ENCODE measurements at places on chromosomes 1 and 21.
A peak's percentile ranks its signal among the peaks of the same experiment; 100 is the strongest.

GRCh38 chr1:201594575-201595245, 55.8 kb downstream of the NAV1 start:
- peak; percentile 44 for DNase-seq

- DNase-seq: peak; percentile 57
Measured at GRCh38 chr1:218347336-218347722, 2.2 kb downstream of the TGFB2 start.

GRCh38 chr21:41507521-41508414, at the start of gene TMPRSS2:
Gene TMPRSS2, minus strand, starts transcription at chr21:41508158. Its CDS starts 10,025 bp downstream, at chr21:41498133.
- no peak for DNase-seq

- peak; percentile 51 for DNase-seq
Measured at GRCh38 chr21:36504067-36505058, 24.4 kb upstream of the CLDN14 start.

DNA sequence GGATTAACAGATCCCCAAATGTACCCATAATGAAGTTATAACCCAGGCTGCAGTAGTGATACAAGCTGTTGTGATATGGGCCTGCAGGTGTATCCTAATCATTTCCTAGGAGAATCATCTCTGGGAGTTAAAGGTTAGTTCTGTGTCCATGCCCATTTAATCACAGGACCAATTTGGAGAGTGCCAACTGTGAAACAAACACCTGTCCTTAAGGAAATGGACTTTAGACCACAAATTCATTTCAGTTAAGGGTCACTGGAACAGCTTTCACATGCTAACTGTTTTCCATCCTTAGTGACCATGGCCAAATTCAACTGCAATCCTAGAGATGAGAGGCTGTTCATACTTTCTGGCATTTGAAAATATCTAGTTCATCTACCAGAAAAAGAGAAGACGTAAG, 160.9 kb downstream of the GPATCH2 start:
- DNase-seq: no peak

DNA sequence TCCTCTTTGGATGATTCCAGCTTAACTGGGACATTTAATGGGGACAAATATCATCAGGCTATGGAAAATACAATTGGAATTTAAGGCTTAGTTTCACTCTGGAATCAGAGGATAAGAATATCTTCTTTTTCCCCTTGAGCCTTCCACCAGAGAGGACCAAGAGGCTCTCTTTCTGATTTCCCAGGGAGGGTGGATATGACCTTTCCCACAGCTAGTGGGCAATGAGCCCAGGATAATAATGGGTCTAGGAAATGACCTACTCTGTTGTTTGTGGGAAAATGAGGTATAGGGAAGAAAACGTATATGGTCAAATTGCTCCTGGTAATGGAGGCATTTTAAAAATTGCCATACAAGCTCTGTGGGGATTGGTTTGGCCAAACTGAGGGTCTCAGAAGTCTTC, 1.9 kb downstream of the OR6Y1 start:
- no peak for DNase-seq

- no peak for DNase-seq
Measured at GRCh38 chr1:116258668-116259419, 114.2 kb upstream of the ATP1A1 start.

DNA sequence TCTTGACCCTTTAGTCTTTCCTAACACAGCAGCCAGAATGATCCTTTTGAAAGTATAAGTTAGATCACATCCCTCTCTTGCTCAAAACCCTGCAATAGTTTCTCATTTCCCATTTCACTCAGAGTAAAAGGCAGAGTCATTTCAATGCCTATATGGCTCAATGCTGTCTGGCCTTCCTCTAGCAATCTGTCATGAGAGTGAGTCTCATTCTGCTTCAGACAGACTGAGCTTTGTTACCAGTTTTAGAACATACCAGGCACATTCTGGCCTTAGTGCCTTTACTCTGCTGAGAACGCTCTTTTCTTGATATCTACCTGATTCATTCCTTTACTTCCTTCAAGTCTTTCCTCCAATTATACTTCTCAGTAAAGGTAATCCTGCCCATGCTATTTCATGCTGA, 372.8 kb upstream of the PKN2 start:
- no peak for DNase-seq

- DNase-seq: no peak
Measured at GRCh38 chr1:1283821-1284220, 3.6 kb downstream of the SCNN1D start.

DNA sequence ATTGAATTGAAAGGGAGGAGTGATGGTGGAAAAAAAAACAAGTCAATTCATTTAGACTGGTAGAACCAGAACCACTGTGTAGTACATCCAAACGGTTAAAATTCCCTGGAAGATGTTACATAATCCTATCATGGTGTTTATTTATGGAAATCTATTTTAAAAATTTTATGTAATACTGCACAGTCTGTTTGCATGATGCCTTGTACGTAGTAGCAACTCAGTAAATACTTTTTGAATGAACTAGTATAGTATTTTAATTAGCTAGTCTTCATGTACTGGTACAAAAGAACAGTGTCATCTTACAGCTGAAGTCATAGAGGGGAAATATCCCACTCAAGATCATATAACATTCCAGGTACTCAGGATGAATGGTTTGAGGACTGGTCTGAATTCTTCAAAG, 27.0 kb upstream of the IER5 start:
- DNase-seq: no peak

- DNase-seq: no peak
Measured at GRCh38 chr1:197363855-197364254, 95.8 kb downstream of the CRB1 start.

- DNase-seq: no peak
Measured at GRCh38 chr1:245938046-245938435, 569.0 kb downstream of the SMYD3 start.

DNA sequence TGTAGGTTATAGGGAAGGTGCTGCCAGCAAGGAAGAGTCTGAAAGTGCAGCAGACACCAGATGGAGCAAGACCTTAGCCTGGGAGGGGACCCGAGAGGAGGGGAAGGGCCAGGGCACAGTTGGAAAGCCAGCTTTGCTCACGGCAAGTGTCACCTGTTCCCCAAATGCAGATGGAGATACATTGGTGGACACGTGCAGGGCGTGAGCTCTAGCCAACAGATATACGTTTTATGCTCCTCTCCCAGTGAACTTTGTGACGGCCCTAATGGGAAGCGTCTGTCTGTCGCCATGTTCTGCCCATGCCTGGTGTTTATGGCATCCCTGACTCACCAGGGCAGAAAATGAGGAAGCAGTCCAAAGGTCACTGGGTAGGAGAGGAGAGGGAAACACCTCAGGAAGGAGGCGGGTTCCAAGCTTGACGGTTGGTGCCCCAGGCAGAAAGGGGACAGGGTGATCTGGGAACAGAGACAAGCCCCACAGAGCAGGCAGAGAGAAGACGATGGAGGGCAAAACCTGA, 7.6 kb downstream of the GPA33 start:
- DNase-seq: no peak

- DNase-seq: no peak
Measured at GRCh38 chr1:181075766-181076350, 12.6 kb upstream of the IER5 start.

DNA sequence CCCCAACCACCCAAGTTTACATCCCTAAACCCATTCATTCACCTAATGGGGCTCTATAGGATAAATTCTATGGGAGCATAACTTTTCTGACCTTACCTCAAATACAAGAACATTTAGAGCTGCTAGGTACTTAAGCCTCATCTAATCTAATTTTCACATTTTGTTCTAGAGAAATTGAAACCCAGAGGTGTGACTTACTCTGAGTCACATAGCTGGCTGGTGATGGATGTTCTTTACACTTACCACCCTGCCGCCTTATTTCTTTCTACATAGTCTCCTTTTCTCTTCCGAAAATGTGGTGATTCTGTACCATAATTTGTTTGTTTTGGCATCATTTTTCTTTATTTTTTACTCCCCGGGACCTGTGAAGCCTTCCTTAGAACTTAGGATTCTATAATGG, 20.3 kb downstream of the TIPRL start:
- DNase-seq: no peak

DNA sequence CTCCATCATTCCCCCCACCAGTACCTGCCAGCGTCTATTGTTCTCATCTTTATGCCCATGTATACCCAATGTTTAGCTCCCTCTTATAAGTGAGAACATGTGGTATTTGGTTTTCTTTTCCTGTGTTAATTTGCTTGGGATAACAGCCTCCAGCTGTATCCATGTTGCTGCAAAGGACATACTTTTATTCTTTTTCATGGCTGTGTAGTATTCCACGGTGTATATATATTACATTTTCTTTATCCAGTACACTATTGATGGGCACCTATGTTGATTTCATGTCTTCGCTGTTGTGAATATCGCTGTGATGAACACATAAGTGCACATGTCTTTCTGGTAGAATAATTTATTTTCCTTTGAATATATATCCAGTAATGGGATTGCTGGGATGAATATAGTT, 313.3 kb upstream of the GREM2 start:
- no peak for DNase-seq

- no peak for DNase-seq
Measured at GRCh38 chr1:36419140-36419539, 21.4 kb upstream of the LSM10 start.

DNA sequence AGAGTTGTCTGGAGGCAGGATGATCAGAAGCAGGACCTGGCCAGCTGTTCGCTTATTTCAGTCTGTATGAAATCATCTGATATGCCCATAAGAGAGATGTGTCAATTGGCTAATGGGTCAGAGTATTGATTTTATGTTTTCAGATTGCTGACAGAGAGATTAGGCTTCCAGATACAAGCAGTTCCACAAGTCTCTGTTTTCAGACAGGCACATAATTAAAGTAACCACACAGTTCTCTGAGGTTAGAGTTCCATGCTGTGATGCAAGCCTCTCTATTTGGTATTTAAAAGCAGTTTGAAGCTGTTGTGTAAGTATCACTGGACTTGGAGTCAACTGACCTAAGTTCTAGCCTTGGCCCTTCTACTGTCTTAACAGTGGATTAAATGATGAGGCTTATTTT, 50.1 kb downstream of the ATF6 start:
- peak; percentile 24 for DNase-seq

- DNase-seq: no peak
Measured at GRCh38 chr1:200969726-200970561, 53.6 kb downstream of the KIF21B start.

- no peak for DNase-seq
Measured at GRCh38 chr1:212585210-212585609, 23.4 kb upstream of the ATF3 start.

- DNase-seq: no peak
Measured at GRCh38 chr1:67551375-67551774, 121.2 kb upstream of the SERBP1 start.

GRCh38 chr1:164609089-164609488, 50.1 kb downstream of the PBX1 start:
- DNase-seq: peak; percentile 39

DNA sequence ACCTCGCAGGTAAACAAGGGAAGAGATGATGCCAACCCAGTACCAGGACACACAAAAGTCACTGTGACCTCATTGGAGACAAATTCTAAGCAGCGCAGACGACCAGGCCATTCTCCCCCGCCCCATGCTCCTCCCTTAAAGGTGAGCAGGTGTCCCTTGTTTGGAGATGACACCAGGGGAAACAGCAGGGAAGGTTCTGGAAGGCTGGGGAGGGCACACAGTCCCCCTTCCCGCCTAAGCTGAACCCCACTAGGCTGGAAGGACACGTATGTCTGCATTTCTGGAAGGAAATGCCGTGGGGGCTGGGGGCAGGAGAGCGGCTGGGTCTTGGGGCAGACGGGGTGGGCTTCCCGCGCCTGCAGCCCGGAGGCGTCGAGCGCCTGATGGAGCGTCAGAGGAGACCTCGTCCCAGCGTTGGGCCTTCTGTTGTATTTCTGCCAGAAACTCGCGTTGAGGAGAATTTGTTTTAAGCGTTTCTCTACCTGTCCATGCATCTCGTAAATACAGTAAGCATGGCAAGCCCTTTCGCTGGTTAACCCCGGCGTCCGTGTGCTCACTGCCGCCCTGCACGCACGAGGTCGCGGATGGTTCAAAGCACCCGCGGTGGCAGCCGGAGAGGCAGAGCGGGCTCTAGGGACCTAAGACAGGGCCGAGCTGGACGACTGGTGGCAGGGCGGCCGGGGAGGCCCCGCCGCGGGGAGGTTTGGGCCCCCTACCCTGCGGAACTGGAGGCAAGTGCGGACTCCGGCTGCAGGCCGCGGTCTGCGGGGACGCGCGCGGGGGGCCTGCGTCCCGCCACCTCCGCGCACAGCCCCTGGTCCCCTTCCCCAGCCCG, 1.2 kb upstream of the LHX4 start:
- DNase-seq: no peak

DNA sequence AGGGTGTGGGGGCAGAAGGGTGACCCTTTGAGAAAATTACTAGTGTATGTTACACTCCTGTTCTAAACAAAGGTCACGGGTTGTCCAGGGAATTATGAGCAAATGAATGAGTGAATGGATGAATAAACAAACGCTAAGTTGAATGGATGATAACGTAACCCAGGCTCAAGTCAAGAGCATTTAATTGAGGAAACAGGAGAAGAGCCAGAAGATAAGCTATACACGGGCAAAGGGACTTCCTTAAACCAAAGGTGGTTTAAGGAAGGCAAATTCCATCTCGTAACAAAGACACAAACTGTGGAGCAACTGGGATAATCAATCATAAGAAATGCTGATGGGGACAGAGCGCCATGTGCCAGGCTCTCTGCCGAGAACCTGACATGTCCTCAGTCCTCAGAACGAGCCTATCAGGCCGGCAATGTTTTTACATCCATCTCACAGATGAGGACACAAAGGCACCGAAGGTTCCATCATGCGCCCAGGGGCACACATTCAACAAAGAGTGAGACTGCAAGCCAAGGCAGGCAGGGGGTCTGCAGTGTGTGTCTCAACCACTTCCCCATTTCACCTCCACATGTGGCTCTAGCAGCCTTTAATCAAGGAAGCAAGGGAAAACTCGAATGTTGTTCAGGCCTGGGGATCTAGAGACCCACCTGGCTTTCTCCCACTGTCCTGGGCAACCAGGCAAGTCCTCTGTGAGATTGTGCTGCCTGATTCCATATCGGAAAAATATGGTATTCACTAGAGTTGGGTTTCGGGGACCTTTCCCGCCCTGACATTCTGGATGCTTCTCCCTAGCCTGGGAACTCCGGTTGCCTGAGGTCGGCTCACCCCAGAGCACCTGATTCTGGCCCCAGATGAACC, 126.8 kb upstream of the EDN2 start:
- DNase-seq: no peak

DNA sequence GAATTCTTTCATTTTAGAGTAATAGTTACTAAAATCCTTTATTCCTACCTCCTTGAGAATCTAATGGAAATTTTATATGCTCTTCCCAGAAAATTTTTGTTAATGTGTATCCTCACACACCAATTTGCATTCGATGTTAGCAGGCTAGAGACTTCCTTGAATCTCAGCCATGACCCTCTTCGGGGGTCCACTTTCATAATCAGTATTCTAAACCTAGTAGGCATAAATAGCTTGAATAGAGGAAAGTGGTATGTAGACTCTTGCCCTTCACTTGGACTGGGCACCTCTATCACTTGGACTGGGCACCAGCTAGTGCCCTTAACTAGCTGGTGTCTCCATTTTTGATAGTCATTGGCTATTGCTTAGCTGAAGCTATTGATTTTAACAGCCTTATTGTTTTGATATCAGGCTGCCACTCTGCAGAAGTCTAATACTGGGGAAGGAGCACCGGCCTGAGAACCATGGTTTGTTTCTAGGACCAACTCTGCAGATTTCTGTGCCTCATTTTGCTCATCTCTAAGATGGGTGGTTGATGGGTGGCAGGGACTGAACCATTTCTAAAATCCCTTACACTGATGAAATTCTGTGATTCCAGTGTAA, 42.8 kb downstream of the MRPL39 start:
- DNase-seq: no peak

Data from fibroblast of skin of scalp (primary cell).